ENCODE measurements at places on chromosomes 5 and 9.
A peak's percentile ranks its signal among the peaks of the same experiment; 100 is the strongest.

- no peak for DNase-seq
Observed at GRCh38 chr5:165914456-165914855, 2377.0 kb upstream of the WWC1 start.

DNA sequence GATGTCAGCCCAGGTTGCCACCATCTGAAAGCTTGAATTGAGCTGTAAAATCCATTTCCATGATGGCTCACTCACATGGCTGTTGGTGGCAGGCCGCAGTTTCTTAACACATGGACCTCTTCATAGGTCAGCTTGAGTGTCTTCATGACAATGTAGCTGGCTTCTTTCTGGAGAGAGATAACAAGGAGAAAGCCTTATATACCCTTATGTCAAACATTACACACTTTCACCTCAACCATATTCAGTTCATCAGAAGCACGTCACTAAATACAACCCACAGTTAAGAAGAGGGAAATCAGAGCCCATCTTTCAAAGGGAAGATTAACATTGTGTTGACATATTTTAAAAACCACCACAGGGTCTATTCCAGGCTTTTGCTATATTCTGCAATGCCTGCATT lies 604.4 kb downstream of the PRELID2 start:
- no peak for DNase-seq

GRCh38 chr5:33772380-33772897 lies 119.4 kb downstream of the ADAMTS12 start:
- peak; percentile 79 for DNase-seq

GRCh38 chr5:86155796-86156195 lies 461.9 kb upstream of the COX7C start:
- DNase-seq = no peak

GRCh38 chr9:18726546-18726945 lies 252.6 kb downstream of the ADAMTSL1 start:
- DNase-seq = peak; percentile 77

All from fibroblast of skin of right biceps (primary cell).